ENCODE measurements at places on chromosomes 1 and 21.

DNA sequence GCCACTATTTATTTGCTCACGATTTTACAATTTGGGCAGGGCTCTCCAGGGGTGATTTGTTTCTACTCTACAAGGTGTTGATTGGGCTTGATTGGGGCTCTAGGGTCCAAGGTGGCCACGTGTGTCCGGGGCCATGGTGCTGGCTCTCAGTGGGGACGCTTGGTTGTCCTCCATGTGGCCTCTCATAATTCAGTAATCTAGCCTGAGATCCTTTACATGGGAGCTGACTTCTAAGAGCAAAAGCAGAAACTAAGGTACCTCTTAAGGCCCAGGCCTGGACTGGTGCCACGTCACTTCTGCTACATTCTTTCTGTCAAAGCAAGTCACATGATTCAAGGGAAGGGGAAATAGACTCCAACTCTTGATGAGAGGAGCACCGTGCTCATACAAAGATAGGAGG is 8.1 kb upstream of the PSRC1 start:
- DNase-seq = no peak

DNA sequence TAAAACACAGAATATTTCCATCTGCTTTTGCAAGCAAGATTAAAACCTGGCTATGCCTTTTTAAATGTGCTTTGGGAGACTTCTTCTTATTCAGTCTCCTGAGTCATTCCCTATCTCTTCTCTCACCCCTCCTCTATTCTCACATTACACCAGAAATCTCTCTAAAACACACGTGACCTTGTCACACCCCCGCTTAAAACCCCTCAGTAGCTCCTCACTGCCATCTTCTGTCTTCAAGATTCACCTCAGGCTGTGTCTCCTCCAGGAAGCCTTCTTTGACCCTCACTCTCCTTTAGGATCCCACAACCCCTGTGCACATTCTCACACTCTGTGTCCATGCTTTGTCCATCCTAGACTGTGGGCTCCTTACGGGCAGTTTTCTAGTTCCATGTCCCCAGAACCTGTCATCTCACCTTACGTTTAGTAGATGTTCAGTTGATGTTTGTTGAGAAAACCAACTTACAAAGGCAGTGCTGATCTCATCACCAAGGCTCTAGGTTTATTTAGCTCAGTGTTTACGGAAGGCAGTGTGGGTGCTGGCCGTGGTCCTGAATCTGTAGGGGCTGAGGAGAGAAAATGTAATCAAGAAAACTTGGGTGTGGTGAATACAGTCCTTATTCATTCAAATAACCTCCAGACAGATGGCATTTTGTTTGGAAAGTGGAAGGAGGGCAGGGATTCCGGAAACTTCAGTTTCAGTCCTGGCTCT is 143.5 kb downstream of the DMRTA2 start:
- DNase-seq = no peak

DNA sequence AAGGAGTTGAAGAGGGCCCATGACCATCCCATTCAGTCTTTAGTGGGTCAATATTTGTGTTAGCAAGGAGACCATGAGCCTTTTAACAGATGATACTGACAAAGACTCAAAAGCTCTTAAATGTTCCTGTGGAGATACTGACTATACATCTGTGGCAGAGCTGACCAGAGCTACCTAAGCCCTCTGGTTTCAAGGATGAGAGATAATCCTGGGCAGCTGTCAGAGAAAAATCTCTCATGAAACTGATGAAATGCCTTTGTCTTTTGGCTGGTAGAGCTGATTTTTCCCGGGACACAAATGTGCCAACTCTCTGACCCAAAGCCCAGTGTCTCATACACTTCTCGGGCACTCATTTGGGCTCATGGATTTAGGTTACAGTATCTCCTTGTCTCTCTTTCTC is 100.9 kb downstream of the XCL2 start:
- no peak for DNase-seq

DNA sequence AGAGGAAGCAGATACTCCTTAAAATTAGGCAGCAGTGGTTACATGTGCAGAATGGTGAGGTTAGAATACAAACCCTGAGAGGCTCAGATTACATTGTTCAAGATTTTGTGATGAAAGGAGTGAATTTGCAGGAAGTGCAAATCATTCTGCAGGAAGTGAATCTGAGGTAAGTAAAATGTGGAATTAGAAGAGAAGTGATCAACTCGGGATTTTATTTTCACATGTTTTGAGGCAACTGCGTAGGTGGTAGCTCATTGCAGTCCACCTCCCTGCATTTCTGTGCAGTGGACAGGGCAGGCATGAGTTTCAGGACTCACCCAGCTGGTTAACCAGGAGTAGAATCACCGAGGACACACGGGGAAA is 2.1 kb upstream of the PLA2G2C start:
- DNase-seq = no peak

- no peak for DNase-seq
Observed at GRCh38 chr21:43820466-43820865, 31.1 kb downstream of the RRP1 start.

GRCh38 chr1:62309906-62310305 is 9.3 kb downstream of the KANK4 start:
- no peak for DNase-seq

Data from stimulated activated CD4-positive, alpha-beta T cell treated with anti-CD3 and anti-CD28 coated beads, Interleukin-12 subunit alpha, Interleukin-12 subunit beta, amount 100 ng/mL, for 48 hours (primary cell).